NCI-H460 (cell line): ENCODE measurements at places on chromosomes 16 and 17.

- DNase-seq = no peak
Measured at GRCh38 chr17:4436381-4436780, 2.6 kb downstream of the SPNS3 start.

DNA sequence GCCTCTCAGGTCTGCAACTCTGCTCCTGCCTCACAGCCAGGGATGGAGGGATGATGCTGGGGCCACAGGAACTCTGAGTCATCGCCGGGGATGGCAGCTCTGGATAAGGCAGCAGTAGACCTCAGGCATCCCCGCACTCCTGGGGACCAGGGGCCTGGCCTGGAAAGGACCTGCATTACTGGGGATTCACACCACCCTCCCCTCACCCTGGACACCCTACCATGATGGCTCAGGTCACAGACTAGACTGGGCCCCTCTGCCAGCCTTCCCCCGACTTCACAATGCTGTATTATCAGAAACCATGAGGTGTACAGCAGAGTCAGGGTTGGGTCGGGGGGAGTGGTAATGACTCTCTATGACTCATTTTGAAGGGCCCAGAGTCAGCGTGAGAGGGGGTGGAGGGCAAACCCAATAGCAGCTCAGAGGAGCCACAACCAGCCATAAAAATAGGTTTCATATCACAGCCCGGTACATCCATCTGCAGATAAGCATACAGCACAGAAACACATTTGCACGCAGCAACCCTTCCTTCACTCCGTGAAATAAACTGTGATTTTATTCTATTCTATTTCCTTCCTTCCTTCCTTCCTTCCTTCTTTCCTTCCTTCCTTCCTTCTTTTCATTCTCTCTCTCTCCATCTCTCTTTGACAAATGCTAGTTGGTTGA is 28.8 kb downstream of the DYNLRB2 start:
- no peak for DNase-seq

DNA sequence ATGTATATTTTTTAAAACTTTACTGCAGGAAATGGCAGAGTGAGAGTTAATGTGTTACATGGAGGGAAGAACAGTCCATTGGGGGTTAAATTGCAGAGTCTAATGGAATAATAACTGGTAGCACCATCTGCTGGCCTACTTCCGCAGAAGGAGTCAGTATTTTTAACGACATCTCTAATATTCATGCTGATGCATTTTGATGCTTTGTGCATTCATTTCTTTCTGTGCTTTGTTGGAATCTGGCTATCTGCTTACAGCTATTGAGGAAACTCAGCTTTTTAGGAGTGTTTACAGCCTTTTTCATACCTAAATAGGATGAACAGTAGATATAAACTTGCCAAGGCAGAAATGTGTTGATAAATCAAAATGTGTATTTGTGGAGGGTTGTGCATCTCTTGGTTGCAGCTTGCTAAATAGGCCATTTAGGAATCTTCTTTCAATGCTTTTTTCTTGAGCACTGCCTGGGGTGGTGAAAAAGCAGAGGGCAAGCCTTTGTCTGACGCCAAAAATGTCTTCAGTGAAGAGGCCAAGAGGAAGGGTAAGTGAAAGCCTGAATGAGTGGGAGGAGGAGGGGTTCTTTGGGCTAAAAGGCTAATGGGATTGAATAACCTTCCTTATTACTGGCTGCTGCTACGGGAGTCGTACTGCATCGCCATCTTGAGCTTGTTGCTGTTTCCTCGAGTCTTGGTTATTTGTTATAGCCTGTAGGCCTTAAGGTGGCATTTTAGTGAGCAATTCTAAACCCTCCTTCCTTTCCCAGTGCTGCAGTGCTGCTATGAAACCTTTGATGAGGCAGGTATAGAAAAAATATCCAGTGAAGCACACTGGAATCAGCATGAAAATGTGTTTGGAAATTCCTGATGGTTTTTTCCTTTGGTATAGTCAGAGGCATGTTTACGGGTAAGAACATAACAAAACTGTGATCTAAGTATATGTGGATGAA is 153.3 kb downstream of the CHD9 start:
- peak; percentile 86 for DNase-seq

DNA sequence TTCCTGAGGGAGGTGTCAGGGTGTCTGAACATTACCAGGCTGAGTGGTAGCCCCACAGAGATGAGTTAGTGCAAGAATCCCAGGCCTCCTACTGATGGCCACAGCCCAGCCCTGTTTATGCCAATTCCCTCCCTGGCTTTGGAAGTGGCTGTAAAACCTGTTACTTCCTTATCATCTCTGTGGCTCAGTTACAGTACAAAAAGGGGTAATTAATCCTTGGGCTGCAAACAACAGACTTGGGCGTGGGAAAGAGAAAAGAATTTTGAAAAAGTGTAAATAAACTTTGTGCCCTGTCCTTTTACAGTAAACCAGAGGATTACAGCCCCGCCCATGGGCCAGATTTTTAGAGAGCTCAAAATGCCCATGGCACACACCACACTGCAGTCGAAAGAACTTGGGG is 73.1 kb upstream of the AXIN2 start:
- DNase-seq = no peak

DNA sequence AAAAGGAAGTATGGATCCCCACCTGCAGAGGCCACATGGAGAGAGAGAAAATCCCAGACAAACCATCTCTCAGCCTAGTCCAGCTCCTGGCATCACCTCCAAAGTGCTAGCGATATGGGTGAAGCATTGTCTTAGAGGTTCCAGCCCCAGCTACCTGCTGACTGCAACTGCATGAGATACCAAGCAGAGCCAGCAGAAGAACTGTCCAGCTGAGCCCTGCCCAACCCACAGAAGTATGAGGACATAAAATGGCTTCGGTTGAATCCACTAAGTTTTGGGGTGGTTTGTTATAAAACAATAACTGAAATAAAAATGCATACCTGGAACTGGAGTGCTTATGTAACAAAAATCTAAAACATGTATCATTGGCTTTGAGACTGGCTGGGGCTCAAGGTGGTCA is 20.4 kb upstream of the SLFN5 start:
- no peak for DNase-seq

DNA sequence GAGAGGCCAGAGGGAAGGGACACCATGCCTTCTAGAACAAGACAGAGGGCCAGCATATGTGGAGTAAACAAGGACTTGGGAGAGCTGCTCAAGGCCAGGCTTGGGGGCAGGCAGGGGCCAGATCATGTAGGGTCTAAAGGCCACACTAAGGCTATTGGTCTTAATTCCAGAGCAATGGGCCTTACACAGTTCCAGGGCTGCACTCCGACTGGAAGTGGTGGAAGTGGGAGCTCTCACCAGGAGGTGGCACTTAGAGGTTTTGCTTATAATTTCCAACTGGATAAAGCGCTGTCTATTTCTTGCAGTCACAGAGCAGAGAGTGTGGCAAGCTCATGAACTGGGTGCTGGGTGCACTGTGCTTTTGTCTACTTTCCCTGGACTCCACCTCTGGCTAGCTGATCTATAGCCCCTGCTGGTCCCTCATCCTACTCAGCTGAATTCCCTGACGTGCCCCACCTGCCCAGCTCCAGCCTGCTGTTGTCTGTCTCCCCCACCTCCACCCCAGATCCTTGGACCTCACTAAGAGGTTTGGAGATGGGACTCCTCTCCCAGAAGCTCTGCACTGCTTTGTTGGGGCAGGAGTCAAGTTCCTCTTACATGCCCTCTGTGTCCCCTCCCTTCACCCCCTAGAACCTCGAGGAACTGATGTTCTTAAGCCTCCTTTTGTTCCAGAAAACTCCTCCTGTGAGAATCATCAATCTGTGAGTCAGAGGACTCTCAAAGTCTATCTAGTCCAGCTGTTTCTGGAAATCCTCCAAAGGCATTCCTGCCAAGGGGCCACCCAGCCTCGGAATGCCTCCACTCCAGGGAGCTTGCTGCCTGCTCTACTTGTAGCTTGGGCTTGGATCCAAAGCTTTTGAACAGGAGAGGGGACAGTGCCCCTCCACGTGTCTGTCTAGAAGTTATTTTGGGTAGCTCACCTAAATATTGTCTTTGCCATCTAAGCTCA is 48.1 kb upstream of the KSR1 start:
- DNase-seq = no peak

DNA sequence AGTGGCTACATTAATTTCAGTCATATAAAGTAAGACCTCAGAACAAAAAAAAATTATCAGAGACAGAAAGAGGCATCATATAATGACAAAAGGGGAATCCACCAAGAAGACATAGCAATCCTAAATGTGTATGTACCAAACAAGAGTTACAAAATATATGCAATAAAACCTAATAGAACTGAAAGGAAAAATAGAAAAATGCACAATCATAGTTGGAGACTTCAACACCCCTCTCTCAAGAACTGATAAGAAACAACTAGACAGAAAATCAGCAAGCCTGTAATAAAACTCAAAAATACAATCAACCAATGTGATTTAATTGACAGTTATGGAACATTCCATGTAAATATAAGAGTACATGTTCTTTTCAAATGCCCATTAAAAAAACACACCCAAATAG is 61.3 kb upstream of the C16orf82 start:
- no peak for DNase-seq

- DNase-seq = no peak
Measured at GRCh38 chr16:2835638-2836493, 5.8 kb downstream of the ZG16B start.

GRCh38 chr16:66590322-66590721 is 11.1 kb downstream of the CMTM2 start:
- DNase-seq = no peak

- no peak for DNase-seq
Measured at GRCh38 chr16:5882087-5882640, 784.6 kb upstream of the EEF2KMT start.

- no peak for DNase-seq
Measured at GRCh38 chr17:2595716-2596115, 2.3 kb downstream of the PAFAH1B1 start.

DNA sequence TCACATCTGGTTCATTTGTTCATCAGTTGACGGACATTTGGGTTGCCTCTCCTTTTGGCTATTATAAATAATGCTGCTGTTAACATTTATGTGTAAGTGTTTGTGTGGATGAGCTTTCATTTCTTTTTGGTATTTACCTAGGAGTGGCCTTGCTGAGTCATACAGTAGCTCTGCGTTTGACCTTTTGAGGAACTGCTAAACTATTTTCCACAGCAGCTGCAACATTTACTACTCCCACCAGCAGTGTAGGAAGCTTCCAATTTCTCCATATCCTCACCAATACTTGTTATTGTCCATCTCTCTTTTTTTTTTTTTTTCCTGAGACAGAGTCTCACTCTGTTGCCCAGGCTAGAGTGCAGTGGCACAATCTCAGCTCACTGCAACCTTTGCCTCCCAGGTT is 20.7 kb upstream of the PLCG2 start:
- DNase-seq = peak; percentile 25

- no peak for DNase-seq
Measured at GRCh38 chr17:4839965-4840892, 7.1 kb downstream of the MINK1 start.

DNA sequence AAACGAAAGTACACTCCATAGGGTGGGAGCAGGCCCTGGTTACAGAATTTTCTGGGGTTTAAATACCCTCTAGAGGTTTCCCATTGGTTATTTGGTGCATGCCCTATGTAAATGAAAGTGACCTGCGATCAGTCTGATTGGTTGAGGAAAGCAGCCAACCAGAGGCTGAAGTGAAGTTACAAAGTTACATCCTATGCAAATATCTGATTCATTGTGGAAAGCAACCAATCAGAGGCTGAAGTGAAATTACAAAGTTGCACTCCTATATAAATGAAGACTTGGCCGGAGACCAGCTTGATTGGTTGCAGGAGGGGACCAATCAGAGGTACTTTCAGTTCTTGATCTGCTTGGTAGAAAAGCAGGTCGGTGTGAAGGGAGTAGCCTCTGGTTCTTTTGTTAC is 24.4 kb downstream of the NAA60 start:
- no peak for DNase-seq

- no peak for DNase-seq
Measured at GRCh38 chr16:62386411-62386810, 350.2 kb upstream of the CDH8 start.

- no peak for DNase-seq
Measured at GRCh38 chr17:63826468-63827001, 696 bp upstream of the PSMC5 start.

DNA sequence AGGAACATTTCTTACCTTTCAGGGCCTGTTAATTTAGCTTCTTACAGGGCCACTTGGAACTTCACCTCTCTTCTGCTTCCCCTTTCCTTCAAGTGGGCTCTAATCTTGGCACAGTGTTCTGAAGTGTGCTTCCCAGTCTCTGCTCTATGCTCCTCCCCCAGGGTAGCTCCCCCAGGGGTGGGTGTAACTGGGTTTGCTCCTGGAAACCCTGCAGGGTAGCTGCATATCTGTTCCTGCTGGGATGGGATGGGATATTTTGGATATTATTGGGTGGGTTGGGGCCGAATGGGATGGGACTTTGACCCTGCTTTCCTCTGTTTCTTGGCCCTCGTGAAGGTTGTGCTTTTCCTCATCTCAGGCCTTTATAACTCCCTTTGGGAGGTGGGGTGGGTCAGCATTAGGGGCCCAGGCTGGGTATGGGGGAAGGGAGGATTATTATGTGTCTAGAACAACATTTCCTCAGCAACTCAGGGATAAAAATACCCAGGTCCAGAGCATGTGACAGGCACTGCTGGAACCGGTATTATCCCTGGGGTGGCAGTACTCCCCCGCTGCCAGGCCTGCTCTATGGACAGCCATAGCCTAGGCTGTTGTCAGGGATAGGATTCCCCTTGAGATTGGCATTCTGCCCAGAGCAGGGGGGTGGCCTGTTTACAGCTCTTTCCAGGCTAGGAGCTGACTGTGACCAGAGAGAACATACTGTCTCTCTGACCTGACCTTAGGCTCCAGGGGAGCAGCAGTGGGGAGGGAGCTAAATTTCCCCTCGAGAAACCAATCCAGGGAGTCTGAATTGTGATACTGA is 5.0 kb downstream of the NFE2L1 start:
- DNase-seq = no peak

GRCh38 chr17:2704890-2705248 is 6.7 kb downstream of the CLUH start:
- no peak for DNase-seq

DNA sequence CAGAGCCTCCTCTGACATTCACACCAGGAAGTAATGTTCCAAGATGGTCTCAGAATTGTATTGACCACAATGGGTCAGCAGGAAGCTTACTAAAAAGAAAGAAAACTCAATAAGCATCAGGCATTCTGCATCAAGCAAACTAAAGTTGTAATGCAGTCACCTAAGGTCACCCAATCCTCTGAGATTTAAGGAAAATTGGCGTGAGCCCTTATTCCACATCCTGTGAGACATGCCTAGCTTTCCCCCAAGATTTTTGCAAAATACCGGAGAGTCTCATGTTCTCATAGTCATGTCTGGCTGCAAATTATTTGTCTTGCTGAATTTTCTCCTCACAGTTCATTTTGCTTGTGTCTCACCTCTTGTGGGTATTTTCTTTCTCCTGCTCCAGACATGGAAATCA is 417.1 kb upstream of the SOX9 start:
- DNase-seq = no peak

GRCh38 chr16:67667817-67668494 is 1.3 kb downstream of the C16orf86 start:
- DNase-seq = peak; percentile 94

- DNase-seq = no peak
Measured at GRCh38 chr17:46960152-46960551, 18.9 kb downstream of the RPRML start.

- DNase-seq = peak; percentile 74
Measured at GRCh38 chr17:7204828-7205461, 14.7 kb downstream of the DLG4 start.

- no peak for DNase-seq
Measured at GRCh38 chr16:49094471-49094870, 187.2 kb downstream of the CBLN1 start.

GRCh38 chr17:36791942-36792475 is 145.3 kb upstream of the LHX1 start:
- no peak for DNase-seq

GRCh38 chr17:82241926-82242697 is 13.3 kb downstream of the SLC16A3 start:
- DNase-seq = no peak
